ENCODE measurements at places on chromosomes 4 and X.

GRCh38 chr4:122842984-122843531 is 16.4 kb downstream of the FGF2 start:
- DNase-seq: no peak

- DNase-seq: no peak
Measured at GRCh38 chr4:186854256-186854655, 130.6 kb upstream of the FAT1 start.

DNA sequence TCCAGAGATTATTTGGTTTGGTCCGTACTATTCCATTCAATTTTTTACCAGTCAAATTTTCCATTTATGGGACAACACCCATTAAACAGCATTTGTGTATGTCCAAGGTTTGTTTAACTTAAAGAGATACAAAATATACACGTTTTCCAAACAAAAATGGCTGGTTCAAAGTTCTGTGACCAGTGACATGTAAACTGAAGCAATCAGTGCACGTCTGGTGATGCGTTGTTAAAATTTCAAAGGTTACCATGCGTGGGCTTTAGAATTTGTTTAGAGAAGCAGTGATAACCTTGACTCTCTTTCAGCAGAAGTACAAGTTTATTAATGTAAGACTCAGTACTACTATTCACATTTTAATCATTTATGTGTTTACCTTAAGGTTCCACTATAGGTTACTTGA is 25.2 kb upstream of the ALB start:
- no peak for DNase-seq

GRCh38 chr4:169604131-169604900 is 8.1 kb downstream of the NEK1 start:
- no peak for DNase-seq

DNA sequence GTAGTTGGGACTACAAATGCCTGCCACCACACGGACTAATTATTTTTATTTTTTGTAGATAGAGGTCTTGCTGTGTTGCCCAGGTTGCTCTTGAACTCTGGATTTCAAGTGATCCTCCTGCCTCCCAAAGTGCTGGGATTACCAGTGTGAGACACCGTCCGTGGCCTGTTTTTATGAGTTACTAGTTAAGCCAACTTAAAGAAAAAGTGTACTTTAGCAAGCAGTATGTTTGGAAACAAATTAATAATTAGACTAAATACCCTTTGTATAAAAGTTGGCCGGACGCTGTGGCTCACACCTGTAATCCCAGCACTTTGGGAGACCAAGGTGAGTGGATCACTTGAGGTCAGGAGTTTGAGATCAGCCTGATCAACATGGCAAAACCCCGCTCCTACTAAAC is 14.2 kb upstream of the PTPN13 start:
- no peak for DNase-seq

DNA sequence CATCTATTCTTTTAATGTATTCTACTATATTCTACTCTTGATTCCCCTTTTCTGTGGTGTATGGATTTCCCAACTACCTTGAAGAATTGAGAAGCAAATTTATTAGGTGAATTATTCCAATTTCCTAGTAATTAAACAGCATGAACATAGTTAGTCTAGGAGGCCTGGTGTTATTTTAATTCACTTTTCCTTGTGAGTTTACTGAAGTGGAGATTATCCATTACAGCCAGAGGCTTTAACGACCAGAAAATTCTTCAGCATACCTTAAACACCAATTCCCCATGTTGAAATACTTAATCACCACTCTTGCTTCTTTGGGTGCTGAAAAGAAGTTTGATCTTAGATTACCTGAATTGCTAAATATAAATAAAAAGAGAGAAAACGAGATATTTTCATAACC is 29.4 kb downstream of the FAT4 start:
- no peak for DNase-seq

DNA sequence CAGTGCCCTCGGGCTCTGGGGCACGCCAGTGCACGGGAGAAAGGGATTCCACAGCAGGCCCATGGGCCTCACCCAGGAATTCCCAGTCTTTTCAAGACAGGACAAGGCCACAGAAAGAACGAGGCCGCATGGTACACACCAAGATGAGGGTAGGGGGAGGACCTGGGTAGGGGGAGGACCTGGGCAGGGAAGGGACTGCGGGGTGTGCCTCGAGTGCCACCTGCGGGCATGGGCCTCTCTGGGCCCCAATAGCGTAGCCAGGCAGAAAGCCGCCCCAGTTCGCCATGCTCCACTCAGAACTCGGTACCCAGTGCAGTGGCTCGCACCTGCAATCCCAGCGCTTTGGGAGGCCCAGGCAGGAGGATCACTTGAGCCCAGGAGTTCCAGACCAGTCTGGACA is 14.0 kb upstream of the DUSP9 start:
- DNase-seq: no peak

GRCh38 chrX:20032201-20032600 is 41.3 kb upstream of the BCLAF3 start:
- no peak for DNase-seq

DNA sequence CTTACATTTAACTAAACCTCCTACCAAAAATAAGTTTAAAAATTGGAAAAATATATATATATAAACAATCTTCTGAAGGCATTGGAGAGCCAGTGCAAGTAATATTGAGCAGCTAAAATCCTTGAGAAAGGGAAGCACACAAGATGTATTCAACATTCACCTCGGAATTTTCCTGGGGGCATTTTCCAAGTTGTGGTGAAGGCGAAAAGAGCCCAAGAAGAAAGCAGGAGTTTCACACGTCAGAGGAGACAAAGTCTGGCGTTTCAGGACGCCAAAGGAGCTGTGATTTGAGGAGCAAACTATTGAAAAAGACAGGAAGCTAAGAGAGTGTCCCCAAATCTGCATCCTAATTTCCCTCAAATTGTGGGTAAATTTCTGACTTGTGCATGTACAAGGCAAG is 9.1 kb upstream of the GASK1B start:
- no peak for DNase-seq

DNA sequence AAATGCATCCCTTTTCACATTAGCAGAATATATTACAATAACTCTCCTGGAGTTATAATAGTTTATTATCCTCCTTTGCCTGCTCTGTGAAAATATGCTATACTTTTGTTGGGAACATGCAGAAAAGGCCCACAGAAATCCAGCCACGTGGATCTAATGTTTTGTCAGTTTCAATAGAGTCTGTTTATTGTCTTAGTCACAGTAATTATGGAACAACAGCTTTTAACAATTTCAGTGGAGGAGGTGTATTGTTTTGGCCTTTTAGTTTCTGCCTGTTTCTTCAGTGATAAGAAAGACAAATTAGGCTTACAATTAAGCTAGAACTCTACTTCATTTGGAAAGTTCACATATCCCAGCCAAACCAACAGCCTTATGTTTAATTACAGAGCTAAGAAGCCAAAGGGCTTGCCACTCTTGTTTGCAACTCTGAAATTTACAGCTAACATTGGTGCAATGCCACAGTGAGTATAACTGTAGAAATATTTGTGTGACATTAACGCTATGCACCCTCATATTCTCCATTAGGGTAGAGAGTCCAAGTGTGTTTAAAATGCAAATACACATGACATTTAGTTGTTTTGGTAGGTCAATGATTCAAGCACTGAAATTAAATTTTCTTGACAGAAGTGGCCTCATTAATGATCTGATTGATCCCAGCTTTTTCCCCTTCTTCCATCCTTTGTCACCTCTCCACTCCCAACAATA is 175.8 kb downstream of the USP46 start:
- no peak for DNase-seq

DNA sequence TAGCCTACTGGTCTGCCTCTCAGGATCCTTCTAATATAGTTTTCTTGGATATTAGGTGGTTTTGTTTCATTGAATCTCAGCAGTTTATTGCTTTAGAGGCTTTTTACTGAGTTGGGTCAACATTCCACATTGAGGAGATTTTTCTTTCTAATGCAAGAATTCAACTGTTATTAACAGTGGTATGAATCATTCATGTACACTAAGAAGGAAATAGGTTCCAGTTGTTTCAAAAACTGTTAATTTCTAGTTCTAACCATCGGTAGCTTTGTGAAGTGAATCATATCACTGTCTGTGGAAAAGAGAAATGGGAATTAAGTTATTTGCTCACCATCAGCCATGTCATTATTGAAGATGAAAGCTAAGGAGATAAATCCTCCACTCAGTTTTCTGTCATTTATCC is 331.5 kb downstream of the RPA4 start:
- no peak for DNase-seq

- DNase-seq: no peak
Measured at GRCh38 chr4:88320780-88321373, 36.5 kb upstream of the PPM1K start.

- DNase-seq: no peak
Measured at GRCh38 chr4:141659539-141659938, 23.2 kb downstream of the IL15 start.

DNA sequence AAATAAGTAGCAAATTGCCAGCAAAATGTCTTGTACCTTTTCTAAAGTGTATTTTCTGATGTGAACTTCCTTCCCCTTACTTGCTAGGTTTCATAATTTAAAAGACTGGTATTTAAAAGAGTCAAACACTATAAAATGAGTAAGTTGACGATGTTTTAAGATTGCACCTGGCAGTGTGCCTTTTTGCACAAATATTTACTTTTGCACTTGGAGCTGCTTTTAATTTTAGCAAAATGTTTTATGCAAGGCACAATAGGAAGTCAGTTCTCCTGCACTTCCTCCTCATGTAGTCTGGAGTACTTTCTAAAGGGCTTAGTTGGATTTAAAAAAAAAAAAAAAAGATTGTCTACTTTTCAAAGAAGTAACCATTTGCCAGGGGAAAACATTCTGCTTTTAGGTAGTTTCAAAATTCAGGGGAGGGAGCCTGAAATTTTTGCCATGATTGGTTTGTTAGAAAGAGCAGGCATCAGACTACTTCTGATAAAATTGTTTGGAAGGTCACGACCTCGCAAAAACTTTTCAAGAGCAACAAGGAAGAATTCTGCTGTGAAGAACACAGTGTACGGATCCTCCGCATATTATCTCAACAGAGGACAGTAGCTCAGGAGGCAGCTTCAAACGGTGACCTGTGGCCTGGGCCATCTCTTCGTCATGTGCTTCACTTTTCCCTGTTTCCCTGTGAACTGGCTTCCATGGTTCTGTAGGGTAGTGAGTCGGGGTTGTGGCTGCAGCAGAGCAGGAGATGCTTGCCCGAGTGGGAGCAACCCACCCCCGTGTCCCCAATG is 66.1 kb downstream of the CDS1 start:
- no peak for DNase-seq

DNA sequence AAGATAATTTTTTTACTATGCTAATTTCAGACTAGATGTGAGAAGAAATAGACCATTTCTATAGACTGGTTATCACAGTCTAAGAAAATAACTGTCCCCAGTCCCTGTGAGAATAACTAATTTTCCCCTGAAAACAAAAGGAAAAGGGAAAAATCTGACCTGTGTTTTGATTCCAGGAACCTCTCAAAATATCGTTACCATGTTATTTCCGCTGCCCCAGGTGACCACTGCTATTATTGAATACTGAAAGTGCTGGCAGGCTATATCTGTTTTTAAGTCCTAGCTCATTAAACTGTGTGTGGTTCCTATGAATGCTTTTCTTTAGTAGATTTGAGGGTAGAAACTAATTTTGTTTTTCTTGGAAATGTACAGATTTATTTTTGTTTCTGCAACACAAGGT is 83.6 kb downstream of the GAB1 start:
- no peak for DNase-seq

DNA sequence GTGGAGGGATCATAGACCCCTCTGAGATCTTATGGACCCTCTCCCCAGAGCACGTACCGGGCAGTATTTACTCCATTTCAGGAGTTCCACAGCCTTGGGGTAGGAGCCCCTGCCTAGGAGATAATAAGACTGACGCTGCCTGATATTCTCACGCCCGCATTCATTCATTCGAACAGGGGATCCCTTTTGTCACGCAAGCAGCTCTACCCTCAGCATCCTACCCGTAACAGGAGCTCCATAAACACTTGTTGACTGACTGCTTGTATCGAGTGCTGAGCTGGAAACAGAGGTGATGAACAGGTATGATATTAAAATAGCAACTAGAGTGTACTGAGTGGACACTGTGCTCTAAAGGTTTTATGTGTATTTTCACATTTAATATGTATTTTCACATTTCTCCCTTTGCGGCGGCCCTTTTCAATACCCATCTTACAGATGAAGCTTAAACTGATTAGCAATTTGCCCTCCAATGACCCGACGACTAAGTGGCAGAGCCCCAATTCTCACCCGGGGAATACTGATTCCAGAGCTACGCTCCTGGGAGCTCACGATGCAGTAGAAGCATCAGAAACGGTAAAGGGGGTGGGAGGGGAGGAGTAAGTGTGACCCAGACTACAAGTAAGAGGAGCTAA is 888 bp downstream of the RAB28 start:
- DNase-seq: no peak

GRCh38 chr4:8726344-8726851 is 133.8 kb downstream of the CPZ start:
- no peak for DNase-seq

- DNase-seq: no peak
Measured at GRCh38 chr4:41944089-41944488, 8.9 kb downstream of the TMEM33 start.

- no peak for DNase-seq
Measured at GRCh38 chr4:174036576-174036975, 246.9 kb downstream of the FBXO8 start.

DNA sequence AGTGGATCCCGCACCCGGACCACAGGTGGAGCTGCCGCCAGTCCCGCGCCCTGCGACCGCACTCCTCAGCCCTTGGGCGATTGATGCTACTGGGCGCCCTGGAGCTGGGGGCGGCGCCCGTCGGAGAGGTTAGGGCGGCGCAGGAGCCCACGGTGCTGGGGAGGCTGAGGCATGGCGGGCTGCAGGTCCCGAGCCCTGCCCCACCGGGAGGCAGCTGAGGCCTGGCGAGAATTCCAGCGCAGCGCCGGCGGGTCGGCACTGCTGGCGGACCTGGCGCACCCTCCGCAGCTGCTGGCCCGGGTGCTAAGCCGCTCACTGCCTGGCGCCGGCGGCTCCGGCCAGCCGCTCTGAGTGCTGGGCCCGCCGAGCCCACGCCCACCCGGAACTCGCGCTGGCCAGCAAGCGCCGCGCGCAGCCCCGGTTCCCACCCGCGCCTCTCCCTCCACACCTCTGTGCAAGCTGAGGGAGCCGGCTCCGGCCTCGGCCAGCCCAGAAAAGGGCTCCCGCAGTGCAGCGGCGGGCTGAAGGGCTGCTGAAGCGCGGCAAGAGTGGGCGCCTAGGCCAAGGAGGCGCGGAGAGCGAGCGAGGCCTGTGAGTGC is 1256.5 kb downstream of the STIM2 start:
- DNase-seq: no peak

DNA sequence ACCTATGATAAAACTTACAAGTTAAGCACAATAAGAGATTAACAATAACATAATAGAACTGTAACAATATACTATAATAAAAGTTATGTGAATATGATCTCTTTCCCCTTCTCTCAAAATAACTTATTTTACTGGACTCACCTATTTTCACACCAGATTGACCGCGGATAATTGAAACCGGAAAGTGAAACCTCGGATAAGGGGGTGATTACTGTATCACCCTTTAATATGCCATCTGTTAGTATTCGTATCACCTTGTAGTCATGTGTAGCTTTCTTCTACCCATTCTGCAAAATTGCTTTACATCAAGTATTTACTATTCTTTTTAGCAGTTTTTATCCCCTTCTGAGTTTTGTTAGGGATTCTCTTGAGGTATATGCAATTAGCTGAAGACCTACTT is 1.8 kb downstream of the SPCS3 start:
- DNase-seq: no peak

- DNase-seq: no peak
Measured at GRCh38 chr4:121272526-121272925, 108.3 kb downstream of the QRFPR start.

- no peak for DNase-seq
Measured at GRCh38 chr4:82373486-82373815, 340 bp downstream of the HNRNPD start.

Data from stimulated activated CD8-positive, alpha-beta memory T cell treated with anti-CD3 and anti-CD28 coated beads, Interleukin-4, amount 100 ng/mL, for 4 hours (primary cell).